Keratinocyte (primary cell): ENCODE measurements at places on chromosomes 11 and 22.
A peak's percentile ranks its signal among the peaks of the same experiment; 100 is the strongest.

GRCh38 chr11:72724021-72724551, 28.1 kb downstream of the ARAP1 start:
- peak; percentile 36 for DNase-seq

- DNase-seq, result no peak
These were observed 40.5 kb downstream of the SREBF2 start for GRCh38 chr22:41873391-41873790.

DNA sequence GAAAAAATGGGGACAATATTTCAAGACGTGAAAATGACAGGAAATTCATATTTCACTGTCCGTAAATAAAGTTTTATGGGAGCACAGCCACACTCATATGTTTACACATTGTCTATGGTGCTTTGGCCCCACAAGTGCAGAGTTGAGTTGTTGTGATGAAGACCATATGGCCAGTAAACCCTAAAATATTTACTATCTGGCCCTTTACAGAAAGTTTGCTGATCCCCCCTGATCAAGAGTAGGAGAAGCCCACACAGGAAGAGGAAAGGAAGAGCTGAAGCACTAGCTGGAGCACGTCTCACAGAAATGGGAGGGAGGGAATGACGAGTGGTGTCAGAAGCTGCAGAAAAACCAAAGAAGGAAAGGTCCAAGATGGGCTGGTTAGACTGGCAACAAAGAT, 78.8 kb downstream of the TNRC6B start:
- DNase-seq, result no peak

- DNase-seq, result no peak
These were observed 9.0 kb downstream of the KIRREL3 start for GRCh38 chr11:126991596-126991995.

- DNase-seq, result no peak
These were observed 47.8 kb upstream of the SERPIND1 start for GRCh38 chr22:20725987-20726558.

DNA sequence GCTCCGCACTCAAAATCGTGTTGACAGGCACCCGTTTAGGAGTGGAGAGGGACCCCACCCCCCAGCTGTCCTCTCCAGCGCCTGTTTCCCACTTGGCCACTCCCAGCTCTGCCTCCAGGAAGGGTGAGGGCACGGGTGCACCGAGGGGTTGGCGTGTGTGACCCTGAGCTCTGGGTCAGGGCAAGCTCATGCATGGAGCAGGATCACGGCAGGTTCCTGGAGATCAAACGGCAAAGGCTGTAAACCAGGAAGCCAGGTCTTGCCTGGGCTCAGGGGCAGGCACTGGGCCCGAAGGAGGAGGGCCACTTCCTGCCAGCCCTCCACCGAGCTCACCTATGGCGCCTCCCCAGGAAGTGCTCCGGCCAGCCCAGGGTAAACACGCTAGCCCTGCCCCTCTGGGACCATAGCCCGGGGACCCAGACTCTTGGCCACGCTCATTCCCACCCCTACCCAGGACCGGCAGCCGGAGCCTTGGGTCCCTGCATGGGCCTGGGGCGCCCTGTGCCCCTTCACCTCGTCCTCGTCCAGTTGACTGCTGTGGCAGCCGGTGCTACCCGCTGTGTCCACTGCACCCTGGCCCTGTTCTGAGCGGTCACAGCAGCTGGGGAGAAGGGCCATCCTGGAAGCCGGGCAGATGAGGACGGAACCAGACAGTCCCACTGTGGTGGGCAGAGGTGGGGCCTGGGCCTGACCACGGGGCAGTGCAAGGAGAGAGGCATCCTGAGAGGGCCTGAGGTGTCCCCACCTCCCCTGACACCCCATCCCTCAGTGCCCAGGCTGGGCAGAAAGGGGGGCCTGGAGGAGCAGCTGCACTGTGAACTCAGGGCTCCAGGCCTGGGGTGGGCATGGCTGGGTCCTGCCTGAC, 1.0 kb upstream of the EPS8L2 start:
- DNase-seq, result no peak

DNA sequence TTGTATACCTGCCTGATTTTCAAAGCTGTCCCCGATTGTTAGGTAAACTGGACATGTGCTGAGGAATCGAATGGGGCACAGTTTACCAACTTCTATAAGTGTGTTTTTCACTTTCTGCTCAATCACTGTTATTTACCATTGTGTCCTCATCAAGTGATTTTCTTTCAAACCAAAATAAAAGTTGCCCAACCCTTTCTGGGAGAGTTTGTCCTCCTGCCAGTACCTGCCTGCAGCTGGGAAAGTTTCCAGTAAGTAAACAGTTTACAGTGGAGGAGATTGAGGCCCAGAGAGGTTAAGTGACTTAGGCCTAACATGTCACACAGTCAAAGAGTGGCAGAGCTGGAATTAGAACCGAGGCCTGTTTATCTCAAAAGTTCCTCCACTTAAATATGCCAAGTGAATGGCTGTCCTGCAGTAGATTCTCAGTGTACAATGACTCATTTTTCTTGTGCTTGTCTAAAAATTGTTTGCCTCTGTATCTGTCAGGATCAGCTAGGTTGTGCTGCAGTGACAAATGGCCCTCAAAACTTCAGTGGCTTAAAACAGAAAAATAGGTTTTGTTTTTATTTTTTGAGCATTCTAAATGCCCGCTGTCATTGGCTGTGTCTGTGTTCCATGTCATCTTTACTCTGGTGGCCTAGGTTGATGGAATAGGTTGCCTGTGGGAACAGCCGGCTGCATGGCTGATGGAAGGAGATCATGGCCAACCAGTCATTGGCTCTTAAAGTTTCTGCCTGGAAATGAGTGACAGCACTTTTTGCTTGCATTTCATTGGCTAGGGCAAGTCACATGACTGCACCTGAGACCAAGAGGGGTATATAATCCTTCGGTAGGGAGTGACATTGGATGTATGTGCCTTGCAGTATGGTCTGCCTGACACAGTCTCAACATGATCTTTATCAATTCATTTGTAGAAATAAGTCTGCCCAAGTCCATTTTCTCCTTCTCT, 61.8 kb upstream of the CRYBB3 start:
- DNase-seq, result no peak

GRCh38 chr11:3723014-3723708, 52.0 kb upstream of the CHRNA10 start:
- no peak for DNase-seq

GRCh38 chr11:122727101-122727929, 71.8 kb downstream of the UBASH3B start:
- DNase-seq, result no peak

DNA sequence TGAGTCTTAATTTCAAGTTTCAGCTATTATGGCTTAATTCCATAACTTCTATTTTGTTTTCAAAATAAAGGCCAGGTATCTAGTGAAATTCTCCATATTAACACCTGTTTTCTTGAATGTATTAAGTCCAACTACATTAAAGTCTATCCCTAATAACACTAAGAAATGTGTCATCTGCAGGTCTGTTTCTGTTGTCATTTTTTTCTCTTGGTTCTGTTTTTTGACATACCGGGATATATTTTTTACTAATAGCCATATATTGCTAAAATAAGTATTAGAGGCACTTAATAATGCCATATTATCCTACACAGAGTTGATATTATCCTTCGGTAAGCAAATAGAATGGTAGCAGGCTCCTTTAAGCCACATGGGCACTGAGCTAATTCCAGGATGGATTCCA, 176.0 kb upstream of the MPPED2 start:
- no peak for DNase-seq

DNA sequence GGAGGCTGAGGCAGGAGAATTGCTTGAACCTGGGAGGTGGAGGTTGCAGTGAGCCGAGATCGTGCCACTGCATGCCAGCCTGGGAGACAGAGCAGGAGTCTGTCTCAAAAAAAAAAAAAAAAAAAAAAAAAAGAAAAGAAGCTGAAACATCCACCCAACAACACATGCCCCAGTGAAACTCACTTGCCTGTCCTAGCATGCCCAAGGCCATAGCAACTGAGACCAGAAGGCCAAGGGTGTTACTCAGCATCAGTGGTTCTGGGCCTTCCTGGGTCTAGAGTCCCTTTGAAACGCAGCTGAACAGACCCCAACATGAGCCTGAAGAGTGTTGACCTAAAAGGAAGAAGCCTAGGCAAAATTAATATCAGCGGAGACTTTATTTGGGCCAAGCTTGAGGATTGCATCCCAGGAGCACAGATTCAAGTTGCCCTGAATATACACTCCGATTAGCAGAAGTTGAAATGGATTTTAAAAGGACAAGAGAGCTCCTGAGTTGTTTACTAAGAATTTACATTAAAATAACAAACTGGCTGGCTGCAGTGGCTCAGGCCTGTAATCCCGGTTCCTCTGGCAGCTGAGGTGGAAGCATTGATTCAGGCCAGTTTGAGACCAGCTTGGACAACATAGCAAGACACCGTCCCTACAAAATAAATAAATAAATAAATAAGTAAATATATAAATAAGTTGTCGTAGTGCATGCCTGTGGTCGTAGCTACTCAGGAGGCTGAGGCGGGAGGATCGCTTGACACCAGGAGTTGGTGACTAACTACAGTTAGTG, 7.0 kb downstream of the PRDX5 start:
- peak; percentile 89 for DNase-seq

- no peak for DNase-seq
These were observed 132.0 kb downstream of the PARVA start for GRCh38 chr11:12509371-12509770.

DNA sequence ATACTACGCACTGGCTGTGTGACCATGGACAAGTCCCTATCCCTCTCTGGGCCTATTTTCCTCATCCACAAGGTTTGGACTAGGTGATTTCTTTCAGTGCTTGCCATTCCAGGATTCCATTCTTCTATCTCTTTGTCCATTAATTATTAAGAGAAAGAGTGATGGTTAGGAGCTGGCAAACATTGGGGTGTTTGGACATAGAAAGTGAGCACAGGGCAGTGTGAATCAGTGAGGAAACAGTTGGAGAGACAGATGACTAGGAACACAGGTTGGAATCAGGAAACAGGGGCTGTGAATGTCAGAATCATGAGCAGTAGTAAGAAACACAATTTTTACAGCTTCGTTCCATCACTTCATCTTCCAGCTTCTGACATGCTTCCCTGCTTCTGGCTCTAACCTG, 211.8 kb downstream of the INSC start:
- DNase-seq, result no peak

DNA sequence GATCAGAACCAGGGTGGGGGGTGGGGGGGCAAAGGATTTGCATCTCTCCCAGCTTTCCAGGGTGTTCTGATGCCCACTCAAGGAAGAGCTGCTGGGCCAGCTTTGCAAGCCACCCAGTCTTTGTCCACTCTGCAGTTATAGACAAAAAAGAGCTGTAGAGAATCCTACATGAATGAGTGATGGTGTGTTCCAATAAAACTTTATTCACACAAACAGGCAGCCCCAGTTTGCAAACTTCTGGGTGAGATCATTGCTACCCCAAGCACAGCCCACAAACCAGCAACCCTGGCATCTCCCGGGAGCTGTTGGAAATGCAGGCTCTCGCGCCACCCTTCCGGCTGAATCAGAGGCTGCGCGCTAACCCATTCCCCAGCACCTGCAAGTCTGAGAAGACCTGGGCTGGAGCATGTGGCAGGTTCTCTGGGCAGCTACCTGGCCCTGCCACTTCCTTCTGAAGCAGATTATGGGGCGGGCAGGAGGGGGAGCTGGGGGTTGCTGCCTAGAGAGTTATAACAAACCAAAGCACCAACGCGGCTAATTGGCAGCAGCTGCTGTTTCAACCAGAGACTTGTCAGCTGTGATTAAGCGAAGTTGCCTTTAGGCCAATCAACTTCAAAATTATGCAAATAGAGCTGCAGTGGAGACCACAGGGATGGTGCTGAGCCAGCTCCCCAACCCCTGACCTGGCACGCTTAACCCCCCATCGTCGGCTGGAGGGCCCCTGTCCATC, 3.8 kb upstream of the SHISAL1 start:
- DNase-seq, result no peak

GRCh38 chr22:38455530-38456271, 702 bp upstream of the KCNJ4 start:
- DNase-seq, result no peak

GRCh38 chr11:131904756-131905155, 534.3 kb downstream of the NTM start:
- no peak for DNase-seq

DNA sequence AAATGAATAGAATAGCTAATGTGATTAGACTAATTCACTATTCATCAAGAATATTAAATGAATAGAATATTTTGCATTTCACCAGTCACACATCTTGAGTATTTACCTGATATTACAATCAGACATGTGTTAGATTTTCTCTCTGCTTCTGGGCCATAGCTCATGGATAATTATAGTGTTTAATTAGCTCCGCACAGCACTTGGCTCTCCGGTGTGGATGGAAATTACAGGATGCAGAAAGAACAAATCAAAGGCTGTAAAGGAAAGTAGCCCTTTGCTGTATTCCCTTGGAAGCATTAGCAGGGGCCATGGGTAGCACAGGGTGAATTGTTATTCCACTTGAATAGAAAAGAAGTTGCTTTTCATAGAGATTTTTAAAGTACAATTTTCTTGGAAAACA, 320.3 kb upstream of the SORL1-AS1 start:
- no peak for DNase-seq

DNA sequence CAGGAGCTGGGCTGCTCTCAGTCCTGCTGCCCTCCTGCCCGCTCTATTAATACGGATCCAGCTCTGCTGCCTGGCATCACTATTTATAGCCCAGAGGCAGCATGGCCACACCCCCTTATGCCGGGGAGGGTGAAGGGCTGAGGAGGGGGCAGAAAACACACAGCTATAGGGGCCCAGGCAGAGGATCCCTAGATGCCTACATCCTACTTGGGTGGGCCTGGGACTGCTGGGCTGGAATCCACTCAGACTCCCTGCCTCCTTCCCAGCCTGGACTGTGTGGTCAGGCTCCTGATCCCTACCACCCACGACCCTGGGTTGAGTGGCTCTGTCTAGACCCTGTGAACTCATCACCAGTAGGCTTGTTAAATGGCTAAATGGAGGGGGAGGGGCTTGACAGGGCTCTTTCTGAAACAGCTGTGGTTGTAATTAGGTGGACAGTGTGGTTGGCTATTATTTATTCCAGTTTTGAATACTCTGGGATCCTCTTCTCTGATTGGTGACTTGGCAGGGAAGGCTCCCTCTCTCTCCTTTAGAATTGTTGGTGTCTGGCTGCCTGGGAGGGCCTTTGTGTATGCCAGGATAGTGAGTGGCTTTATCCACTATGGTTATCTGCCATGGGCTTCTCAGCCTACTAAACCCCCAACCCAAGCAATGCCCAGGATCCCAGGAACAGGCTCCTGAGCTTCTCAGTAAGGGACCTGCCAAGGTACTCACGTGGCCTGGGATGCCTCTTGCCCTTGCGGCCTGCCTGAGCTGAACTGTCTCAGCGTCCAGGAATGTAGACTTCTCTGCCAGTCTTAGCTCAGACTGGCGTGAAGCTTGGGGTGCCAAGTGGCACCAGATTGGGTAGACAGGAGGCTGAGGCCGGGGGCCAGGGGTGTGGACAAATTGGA, 15.2 kb downstream of the PHLDB1 start:
- peak; percentile 92 for DNase-seq

DNA sequence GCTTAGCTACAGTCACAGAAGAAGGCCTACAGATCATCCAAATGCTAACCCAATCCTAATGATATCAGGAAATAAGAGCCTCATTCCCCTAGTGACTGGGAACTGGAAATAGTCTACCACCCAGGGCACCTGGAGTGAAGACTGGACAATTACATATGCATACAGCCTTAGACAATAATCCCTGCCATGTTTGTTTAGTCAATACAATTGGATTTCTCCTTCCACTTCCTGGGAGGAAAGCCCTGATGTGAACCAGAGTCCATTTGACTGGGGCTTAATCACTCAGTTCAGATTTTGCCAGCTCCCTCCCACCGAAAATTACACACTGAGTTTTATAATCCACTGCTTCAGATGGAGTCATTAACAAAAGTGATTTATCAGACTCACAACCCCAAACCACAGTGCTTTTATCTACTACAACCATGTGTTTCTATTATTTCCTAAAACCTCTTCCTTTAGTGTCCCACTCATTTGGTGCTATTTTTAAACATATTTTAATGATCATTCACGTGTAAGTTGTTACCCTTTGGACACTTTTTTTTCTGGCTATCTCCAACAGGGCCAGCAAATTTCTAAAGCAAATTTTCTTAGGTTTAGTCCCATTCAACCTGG, 29.9 kb downstream of the CWF19L2 start:
- no peak for DNase-seq
